Suprapubic skin (tissue), 4 donors: ENCODE measurements at places on chromosomes 16 and 17.

DNA sequence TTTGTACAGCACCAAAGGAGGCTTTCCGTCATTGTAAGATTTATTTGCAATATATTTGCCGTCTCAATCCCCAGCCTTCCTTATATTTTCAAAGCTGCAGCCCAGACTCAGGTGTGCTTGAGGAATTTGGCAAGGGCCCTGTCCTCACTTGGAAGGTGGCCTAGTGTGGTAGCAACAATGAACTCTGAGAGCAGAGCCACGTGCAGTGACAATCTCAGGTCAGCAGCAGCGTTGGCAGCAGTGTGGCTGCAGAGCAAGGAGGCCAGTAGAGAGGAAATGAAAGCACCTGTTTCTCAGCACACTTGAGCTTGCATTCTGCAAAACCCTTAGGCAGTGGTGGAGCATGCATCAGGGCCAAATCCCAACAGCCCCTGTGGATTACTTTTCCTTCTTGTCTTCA, 613.5 kb downstream of the RBFOX1 start:
- H3K4me3 ChIP-seq: no peak overlapping the region
- H3K36me3 ChIP-seq: no peaks in the 10 kb centered on the region
- DNase-seq: no peak
- H3K27ac ChIP-seq: no peak overlapping the region
- no peaks in the 10 kb centered on the region for H3K27me3 ChIP-seq

- H3K27me3 ChIP-seq: no peaks in the 10 kb centered on the region
- no peak overlapping the region for H3K27ac ChIP-seq
Observed at GRCh38 chr16:72406390-72406789, 234.4 kb upstream of the PMFBP1 start.

DNA sequence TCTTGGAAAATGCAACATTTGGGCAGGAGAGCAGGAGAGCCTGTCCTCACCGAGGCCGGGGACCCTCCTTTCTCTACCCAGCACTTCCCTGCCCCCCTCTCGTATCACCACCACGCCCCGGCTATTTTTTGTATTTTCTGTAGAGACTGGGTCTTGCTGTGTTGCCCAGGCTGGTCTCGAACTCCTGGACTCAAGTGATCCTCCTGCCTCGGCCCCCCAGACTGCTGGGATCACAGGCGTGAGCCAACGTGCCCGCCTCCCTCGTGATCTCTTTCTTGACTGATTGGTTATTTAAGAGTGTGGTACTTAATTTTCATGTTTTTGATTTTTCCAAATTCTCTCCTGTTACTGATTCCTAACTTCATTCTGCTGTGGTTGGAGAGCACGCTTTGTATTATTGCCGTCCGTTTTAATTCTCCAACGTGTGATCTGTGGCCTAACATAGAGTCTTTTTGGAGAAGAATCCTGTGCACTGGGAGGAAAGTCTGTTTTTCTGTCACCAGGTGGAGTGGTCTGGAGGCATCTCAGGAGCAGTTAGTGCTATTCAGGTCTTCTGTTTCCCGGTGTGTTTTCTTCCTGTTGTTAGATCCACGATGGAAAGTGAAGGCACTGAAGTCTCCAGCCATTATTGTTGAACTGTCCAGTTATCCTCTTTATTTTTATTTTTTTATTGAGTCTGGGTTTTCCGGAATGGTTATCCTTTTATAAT, 40.4 kb downstream of the ZNF778 start:
- H3K4me3 ChIP-seq: peak overlapping the region; percentile 45
- no peak overlapping the region for H3K27ac ChIP-seq
- H3K4me1 ChIP-seq: peaks cover 14% of the 10 kb centered on the region
- peaks cover 4% of the 10 kb centered on the region for H3K27me3 ChIP-seq

- H3K4me3 ChIP-seq: no peak overlapping the region
- H3K27ac ChIP-seq: no peak overlapping the region
- H3K36me3 ChIP-seq: peaks cover 86% of the 10 kb centered on the region
- no peak for DNase-seq
- H3K27me3 ChIP-seq: no peaks in the 10 kb centered on the region
Observed at GRCh38 chr17:61966191-61966590, 38.4 kb upstream of the INTS2 start.

DNA sequence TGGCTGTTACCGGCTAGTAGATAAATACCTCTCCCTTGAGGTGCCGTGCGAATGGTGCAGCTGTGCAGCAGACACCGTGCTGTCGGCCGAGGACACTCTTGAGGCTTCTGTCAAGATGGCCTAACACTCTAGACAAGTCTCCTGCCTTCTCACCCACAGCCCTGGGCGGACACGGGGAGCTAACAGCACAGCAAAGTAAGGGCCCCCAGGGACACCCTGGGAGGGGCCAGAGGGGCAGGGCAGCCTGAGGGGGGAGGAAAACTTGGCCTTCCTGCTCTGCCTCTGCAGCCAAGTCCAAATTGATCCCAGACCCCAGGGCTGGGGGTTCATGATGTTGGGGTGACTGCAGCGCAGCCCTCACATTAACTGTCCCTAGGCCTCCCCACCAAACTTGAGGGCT, 210.2 kb downstream of the RPTOR start:
- peaks cover 20% of the 10 kb centered on the region for H3K36me3 ChIP-seq
- H3K27me3 ChIP-seq: no peaks in the 10 kb centered on the region
- DNase-seq: no peak
- no peak overlapping the region for H3K4me3 ChIP-seq
- peaks cover 33% of the 10 kb centered on the region for H3K4me1 ChIP-seq
- H3K27ac ChIP-seq: no peak overlapping the region

- no peak for DNase-seq
- H3K36me3 ChIP-seq: no peaks in the 10 kb centered on the region
- H3K27ac ChIP-seq: no peak overlapping the region
- no peak overlapping the region for H3K4me3 ChIP-seq
- H3K4me1 ChIP-seq: no peaks in the 10 kb centered on the region
Observed at GRCh38 chr17:42879596-42879985, 21.0 kb upstream of the G6PC1 start.

- no peak overlapping the region for H3K27ac ChIP-seq
- no peaks in the 10 kb centered on the region for H3K4me1 ChIP-seq
- peaks cover 23% of the 10 kb centered on the region for H3K27me3 ChIP-seq
- no peaks in the 10 kb centered on the region for H3K36me3 ChIP-seq
- no peak for DNase-seq
Observed at GRCh38 chr16:51163366-51163765, 12.3 kb upstream of the SALL1 start.

- no peaks in the 10 kb centered on the region for H3K4me1 ChIP-seq
- H3K4me3 ChIP-seq: no peak overlapping the region
- H3K27ac ChIP-seq: no peak overlapping the region
- H3K36me3 ChIP-seq: no peaks in the 10 kb centered on the region
- DNase-seq: no peak
Observed at GRCh38 chr16:24319126-24319814, 63.1 kb downstream of the CACNG3 start.

DNA sequence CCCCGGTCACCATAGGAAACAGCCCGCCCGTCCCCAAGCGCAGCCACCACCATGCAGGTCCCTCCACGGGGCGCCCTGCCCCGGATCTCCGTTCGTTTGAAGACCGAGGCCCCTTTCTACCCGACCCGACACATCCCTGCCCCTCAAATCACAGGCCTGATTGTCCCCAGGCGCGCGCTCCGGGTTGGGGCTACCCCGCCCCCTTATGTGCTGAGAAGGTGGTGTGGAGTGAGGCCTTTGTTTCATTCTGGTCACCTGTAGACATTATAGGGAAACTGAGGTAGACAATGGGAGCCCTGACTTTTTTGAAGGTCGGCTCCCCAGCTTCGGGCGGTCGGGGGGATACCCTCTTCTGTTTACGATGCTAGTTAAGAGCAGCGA, 763 bp upstream of the ACTG1 start:
- H3K27me3 ChIP-seq: no peaks in the 10 kb centered on the region
- H3K4me3 ChIP-seq: peak overlapping the region; percentile 96
- peaks cover 79% of the 10 kb centered on the region for H3K4me1 ChIP-seq

DNA sequence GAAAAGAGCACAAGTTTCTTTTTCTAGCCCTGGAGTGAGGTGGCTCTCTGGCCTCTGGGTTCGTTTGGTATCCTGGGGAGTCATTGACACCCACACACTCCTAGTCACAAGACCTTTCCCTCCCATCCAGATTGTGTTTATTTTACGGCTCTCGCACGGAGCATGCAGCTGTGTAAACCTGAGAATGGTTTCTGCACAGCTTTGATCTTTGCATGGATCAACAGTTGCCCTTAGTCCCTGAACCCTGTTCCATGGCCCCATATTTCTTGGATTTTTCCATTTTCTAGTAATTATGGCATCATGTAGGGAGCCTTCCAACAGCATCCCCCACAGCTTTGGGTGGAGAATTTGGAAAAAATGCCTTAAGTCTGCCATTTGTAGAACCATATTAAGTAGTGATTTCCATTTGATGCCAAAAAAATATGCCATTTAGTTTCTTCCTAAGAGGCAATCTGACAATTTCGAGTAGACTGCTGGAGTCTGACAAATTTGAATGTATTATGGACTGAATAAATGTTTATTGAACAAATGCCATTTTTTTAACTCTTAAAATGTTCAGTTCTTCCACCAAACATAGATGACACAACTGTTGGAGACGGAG, 197.7 kb downstream of the WWOX start:
- H3K4me1 ChIP-seq: peaks cover 19% of the 10 kb centered on the region
- H3K36me3 ChIP-seq: no peaks in the 10 kb centered on the region
- H3K4me3 ChIP-seq: no peak overlapping the region
- no peak overlapping the region for H3K27ac ChIP-seq
- no peaks in the 10 kb centered on the region for H3K27me3 ChIP-seq
